ENCODE measurements at places on chromosomes 6 and 20.

GRCh38 chr6:115058414-115059211, 715.8 kb upstream of the HS3ST5 start:
- DNase-seq, result no peak

GRCh38 chr6:31900917-31901414, 920 bp downstream of the ZBTB12 start:
- DNase-seq, result no peak

GRCh38 chr6:84284428-84285049, 57.1 kb upstream of the CEP162 start:
- DNase-seq, result no peak

- DNase-seq, result no peak
Measured at GRCh38 chr20:63900413-63900812, 5.5 kb downstream of the DNAJC5 start.

GRCh38 chr20:18632196-18632789, 44.4 kb downstream of the DTD1 start:
- DNase-seq, result no peak

- no peak for DNase-seq
Measured at GRCh38 chr6:140281236-140281635, 906.8 kb upstream of the CITED2 start.

All from skeletal muscle cell (primary cell).